ENCODE measurements at places on chromosomes 16 and 17. TPM values are rescaled to one million over a fixed set of nuclear protein-coding genes. Genes with fewer than 3 reads are reported as not detected.

GRCh38 chr17:378068-378467 lies 25.5 kb upstream of the RPH3AL start:
- no peak for ATAC-seq

- ATAC-seq, result no peak
Observed at GRCh38 chr17:56172517-56172982, 19.3 kb downstream of the ANKFN1 start.

DNA sequence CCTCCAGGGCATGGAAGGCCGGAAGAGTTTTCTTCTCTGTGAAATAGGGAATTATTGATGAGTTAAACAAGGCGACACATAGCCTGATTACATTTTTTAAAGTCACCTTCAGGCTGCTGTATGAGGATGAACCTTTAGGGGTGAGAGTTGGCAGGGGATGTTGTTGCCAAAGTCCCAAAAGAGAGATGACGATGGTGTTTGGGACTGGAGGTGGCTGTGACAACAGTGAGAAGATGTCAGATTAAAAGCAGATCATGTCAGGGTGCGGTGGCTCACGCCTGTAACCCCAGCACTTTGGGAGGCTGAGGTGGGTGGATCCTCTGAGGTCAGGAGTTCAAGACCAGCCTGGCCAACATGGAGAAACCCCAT lies 16.8 kb upstream of the ASGR2 start:
- ATAC-seq, result no peak

DNA sequence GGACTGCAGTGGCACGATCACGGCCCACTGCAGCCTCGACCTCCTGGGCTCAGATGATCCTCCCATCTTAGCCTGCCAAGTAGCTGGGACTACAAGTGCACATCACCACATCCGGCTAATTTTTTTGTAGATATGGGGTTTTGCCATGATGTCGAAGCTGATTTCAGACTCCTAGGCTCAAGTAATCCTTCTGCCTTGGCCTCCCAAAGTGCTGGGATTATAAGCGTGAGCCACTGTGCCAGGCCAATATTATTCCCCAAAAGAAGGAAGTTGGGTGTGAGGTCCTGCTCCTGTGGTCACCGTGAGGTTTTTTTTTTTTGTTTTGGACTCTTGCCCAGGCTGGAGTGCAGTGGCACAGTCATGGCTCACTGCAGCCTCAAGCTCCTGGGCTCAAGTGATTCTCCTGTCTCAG lies 1.5 kb downstream of the AMZ2 start:
- ATAC-seq, result no peak

DNA sequence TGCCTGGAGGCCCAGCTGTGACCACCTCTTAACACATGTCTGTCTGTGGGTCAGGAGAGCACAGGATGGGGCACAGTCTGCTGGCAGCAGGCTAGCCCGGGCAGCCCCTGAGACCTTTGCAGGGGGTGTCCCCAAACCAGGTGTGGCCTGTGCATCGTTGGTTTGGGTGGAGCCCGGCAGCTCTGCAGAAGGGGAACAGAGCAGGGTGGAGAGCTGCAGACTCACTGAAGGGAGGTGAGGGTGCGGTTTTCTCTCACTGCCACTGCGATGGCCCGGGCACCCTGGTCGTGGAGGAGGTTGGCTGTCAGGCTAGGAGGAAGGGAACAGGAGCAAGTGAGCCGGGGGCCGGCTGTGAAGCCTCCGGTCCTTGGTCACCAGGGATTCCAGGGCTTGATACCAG lies 28.8 kb downstream of the NLRC3 start:
- no peak for ATAC-seq

- ATAC-seq, result no peak
Observed at GRCh38 chr17:69949496-69949895, 125.5 kb upstream of the KCNJ16 start.

TBC1D3G gene
- not detected for total RNA-seq

GPRC5B gene
- total RNA-seq, result not detected

DNA sequence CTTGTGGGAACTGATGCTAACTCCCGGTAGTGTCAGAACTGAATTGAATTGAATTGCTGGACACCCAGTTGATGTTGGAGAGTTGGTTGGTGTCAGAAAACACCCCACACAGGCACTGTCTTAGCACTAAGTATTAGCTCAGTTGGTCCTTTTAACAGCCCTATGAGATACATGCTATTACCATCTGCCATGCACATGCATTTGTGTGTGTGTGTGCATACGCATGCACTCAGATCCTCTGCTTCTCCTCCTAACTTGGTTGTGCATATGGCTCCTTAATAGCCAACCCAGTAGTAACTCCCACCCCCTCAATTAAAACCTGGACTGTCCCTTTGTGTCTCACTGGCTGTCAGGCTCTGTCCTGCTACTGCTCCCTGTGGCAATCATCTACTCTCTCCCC lies 32.3 kb upstream of the DYNLL2 start:
- no peak for ATAC-seq

GRCh38 chr16:60031740-60032139 lies 1297.6 kb upstream of the GOT2 start:
- no peak for ATAC-seq

ZC3H7A gene
- 144 TPM for total RNA-seq

GRCh38 chr17:79930877-79931816 lies 91.9 kb upstream of the CBX4 start:
- ATAC-seq, result peak; percentile 51

DNA sequence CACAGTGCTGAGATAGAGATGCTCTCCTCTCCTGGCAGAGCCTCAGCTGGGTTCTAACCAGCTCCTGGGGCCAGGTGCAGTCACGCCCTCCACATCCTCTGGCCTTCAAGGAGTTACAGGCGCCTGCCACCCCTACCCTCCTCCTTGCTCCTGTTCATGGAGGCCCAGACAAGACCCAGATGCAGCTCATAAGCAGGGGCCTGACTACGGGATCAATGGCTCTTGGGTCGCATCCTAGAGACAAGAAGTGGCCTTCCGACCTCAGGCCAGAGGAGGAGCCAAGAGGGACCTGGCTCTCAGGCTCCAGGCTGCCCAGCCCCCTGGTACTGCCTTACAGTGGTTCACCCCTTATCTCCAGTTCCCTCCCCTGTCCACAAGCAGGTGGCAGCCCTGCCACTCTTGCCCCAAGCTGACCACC lies 23.0 kb downstream of the ARHGAP27 start:
- ATAC-seq, result peak; percentile 51

DNA sequence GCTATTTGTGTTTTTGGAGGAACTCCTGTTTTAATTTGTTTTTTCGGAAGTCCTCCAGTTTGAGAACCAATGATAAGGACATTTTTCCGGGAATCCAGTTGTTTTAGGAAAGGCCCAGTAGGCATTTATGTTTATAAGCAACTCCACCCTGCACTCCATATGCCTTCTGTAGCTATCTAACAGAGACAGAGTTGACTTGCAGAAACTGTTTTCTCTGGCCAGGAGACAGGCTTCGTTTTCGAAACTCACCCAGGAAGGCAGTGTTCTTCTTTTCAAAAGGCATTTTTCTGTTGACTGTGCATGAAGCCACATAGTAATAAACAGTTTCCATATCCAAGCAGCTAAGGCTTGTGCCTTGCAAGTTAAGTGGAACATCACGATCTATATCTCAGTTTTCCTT lies 587.1 kb downstream of the WWOX start:
- ATAC-seq, result no peak
